ENCODE measurements at places on chromosomes 2 and 18.

- no peak for DNase-seq
These were observed 202.0 kb upstream of the LRRTM1 start for GRCh38 chr2:80506563-80506962.

- DNase-seq = no peak
These were observed 15.0 kb downstream of the APLF start for GRCh38 chr2:68482296-68482820.

GRCh38 chr2:232871418-232871834 lies 1.4 kb downstream of the SNORC start:
- DNase-seq = peak; percentile 48

DNA sequence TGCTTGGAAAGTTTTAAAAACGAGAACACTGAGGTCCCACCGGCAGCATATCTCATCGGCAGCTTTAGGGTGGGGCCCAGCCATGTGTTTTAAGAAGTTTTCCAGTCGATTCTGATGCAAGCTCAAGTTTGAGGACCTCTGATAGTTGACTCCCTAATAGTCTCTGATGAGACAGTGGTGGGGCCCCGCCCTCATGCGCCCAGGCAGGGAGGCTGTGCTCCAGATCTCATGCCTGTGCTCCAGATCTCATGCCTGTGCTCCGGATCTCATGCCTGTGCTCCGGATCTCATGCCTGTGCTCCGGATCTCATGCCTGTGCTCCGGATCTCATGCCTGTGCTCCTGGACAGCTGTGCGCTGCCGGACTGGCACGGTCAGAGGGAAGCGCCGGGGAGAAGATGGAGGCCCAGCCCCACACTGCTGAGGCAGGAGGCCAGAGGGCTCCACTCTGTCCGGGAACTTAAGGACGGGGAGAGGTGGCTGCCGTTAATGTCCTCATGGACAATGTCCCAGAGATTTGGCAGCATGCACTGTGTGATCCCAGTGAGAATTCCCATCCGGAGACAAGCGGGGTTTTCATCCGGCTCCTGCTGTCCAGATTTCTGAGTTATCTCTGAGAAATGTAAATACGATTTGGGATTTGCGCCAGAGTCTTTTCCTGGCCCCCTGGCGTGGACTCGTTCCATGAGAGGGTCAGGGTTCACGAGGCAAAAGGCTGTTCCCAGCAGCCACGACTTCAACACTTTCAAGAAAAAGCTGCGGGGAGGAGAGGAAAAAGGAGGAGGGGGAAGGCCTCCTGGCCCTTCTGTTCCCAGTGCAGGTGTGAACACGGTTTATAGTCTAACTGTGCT lies 9.4 kb upstream of the COLEC11 start:
- peak; percentile 84 for DNase-seq

DNA sequence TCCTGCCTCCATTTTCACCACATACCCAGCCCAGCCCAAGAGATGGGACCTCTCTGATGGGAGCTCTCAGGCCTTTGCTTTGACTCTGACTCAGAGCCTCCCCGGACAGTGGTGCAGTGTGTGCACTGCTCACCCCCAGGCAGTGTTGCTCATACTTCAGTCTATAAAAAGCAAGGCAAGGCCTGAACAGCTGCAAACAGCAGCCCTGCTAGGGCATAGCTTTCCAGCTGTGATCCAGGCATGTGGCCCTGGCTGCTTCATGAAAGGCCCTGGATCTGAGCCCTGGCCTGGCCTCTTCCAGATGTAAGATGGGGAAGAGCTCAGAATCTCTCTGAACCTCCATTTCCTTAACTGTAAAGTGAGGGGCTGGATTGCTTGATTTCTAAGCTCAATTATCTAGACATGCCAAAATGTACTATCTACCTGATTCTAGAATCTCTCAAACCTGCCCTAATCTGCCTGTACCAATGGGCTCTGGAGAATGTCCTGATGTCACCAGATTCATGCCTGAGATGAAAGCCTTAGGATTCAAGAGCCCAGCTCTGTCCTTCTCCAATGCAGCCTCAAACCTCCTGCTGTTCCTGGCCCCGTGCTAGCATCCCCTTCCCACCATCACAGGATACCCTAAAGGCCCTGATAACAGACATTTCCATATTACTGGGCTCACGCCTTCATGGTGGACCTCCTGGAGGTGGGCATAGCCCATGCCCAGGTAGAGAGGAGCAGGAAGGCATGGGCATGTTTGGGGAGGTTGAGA lies 206.9 kb downstream of the ARL4C start:
- DNase-seq = no peak

DNA sequence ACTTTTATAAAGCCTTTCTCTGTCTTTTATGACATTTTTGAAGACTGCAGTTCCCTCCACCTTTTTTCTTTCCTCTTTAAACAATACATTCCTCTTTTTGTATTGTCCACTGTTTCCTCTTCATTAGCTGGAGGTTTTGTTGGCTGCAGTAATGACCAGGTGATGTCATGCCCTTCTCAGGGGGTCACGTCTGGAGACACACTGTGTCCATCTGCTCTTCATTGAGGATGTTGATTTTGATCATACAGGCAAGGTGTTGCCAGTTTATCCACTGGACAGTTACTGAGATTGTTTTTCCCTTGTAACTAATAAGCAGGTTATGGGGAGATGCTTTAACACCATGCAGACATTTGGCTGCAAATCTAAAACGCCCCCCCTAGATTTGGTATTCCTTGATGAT lies 19.8 kb downstream of the ZNF407 start:
- no peak for DNase-seq

GRCh38 chr2:15556311-15556930 lies 4.7 kb downstream of the NBAS start:
- no peak for DNase-seq

- no peak for DNase-seq
These were observed 54.5 kb downstream of the EPAS1 start for GRCh38 chr2:46351750-46352138.

GRCh38 chr2:122883849-122884248 lies 1128.4 kb downstream of the TSN start:
- DNase-seq = no peak

DNA sequence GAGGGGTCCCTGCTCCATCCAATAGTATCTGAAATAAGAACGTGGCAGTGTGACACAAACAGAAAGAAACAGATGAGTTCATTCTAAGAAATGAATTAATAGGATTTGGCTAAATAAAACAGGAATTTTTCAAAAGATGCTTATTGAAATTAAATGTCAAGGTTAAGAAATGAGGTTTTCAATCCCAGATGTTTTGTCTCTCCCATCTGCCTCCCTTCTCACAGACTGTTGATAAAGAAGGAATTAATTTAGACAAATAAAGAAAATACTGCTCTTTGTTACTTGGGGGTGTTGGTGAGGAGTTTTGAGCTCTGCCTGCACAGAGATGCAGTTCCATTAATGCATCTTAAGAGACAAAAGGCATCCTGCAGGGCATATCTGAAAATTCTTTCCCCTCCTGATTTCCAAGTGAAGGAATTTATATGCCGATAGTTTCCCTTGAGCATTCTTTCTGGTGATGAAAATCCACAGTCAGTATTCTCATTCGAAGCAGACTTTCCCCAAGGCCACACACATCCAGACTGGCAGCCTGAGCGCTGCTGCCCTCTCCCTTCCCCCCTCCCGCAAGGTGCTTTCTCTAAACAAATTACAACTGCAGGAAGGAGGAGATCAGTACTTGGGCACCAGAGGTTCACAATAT lies 385.4 kb upstream of the RND3 start:
- no peak for DNase-seq

GRCh38 chr2:207122651-207123334 lies 43.0 kb downstream of the KLF7 start:
- DNase-seq = no peak

GRCh38 chr2:85266146-85267041 lies 61.4 kb downstream of the TGOLN2 start:
- DNase-seq = peak; percentile 85

DNA sequence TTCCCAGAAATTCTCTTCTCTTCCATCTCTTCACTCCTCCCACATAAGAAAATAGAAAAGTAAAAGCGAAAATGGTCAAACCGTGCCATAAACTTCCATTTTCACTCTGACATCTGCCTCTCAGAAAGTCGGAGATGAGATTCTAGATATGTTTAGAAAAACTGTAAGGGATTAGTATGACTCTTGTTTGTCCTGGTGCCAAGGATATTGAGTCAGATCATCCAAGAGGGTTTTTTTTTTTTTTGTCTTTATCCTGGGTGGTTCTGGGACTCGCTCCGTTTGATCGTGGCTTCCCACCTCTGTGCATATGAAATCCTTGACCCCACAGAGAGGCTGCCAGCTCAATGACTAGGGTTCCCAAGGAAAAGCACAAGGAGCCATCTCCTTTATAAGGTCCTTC lies 17.3 kb downstream of the EN1 start:
- DNase-seq = no peak

DNA sequence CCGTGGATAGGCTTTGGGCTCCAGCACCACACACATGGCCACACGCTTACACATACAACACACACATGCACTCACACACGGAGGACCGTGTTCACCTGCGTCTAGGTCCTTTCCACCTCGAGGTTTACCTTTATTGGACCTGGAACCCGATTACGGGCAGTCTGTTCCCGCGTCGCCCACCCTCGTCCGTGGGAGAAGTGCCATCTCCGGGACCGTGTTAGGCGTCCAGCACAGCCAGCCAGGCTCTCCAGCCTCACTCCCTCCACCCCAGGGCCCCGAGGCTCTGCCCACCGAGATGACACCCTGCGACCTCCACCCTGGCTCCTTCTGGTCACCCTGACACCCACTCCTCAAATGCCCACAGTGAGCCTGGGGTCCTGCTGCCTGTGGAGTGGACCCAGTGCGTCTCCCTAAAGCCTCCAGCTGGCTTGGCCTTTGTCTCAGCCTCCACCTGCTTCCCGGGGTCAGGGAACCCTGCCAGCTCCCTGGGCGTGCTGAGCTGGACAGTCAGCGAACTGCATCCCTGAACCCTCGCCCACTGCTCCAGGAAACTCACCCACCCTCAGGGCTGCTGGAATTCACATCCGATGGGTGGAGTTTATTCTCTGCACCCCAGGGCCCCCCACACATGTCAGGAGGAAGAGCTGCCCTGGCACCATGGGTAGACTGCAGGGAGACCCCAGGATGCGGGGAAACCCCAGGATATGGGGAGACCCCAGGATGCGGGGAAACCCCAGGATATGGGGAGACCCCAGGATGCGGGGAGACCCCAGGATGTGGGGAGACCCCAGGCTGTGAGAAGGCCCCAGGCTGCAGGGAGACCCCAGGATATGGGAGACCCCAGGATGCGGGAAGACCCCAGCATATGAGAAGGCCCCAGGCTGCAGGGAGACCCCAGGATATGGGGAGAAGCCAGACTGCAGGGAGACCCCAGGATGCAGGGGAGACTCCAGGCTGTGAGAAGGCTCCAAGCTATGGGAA lies 33.0 kb downstream of the ADI1 start:
- DNase-seq = peak; percentile 60

Data from sigmoid colon (tissue), 7 donors.